Right lung (tissue), 10 donors: ENCODE measurements at places on chromosomes 4 and X. TPM values are rescaled to one million over a fixed set of nuclear protein-coding genes. Genes with fewer than 3 reads are reported as not detected.

The GPC3 gene
- 410 TPM for polyA plus RNA-seq

The ZNF711 gene
- 91.3 TPM for polyA plus RNA-seq

DNA sequence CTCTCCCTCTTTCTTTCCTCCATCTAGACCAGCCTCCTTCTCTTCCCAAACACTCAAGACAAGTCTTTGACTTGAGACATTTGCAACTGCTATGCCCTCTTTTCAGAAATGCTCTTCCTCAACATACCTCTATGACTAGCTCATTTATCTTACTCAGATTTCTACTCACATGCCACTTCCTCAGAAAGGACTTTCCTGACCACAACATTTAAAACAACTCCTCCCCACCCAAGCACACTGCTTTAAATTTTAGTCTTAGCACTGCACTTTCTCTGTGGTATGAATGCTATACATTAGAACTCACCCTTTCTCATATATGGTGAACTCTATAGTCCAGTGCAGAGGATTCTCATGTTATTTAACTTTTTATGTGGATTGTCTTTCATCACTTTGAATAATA lies 28.4 kb upstream of the SULT1E1 start:
- no peak for DNase-seq

DNA sequence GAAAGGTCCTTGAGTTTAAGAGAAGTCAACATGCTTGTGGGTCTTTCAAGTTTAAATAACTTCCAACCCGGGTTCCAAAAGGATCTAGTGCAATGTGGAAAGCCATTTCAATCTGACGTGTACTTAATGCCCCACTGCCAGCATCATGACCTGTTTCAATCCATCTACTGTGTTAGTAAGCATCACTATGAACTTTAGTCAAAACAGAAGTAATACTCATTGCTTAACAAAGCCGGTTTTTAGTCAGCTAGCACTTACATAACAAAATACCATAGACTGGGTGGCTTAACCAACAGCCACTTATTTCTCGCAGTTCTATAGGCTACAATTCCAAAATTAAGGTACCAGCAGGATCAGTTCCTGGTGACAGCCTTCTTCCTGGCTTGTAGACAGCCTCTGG lies 677.5 kb downstream of the DMD start:
- DNase-seq: no peak

The KCNIP4 gene
- polyA plus RNA-seq: 5.2 TPM
